ENCODE measurements at places on chromosomes 13 and 19.

GRCh38 chr19:44863990-44864389 lies 17.9 kb downstream of the NECTIN2 start:
- no peak for DNase-seq

DNA sequence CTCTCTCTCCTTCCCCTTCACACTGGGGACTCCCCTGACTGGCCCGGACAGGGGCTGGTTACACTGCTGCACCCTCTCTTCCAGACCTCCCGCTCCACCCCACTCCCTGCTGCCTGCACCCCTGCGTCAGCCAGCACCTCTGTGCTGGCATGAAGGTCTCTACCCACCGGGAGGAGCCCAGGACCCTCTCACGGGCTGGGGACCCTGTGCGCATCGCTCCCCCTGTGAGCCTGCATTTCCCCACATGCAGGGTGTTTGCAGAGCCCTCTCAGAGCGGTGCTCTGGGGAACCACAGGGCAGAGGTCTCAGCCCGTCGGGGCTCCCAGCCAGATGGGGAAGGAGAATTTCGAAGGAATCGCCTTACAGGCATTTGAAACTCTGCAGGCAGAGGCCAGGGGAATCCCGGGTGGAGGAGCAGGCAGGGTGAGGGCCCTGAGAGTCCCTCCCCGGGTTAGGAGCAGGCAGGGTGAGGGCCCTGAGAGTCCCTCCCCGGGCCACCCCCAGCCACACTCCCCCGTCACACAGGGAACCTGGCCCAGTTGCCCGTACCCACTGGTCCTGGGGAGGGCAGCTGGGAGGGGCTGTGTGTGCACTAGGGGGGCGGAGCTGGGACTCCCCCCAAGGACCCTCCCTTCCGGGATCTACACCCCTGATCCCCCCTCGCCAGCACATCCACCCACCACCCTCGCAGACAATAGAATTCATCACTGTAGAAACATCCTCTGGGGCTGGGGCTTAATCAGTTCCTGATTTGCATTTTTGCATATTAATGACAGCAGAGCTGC lies 16.3 kb upstream of the TCF3 start:
- no peak for DNase-seq

DNA sequence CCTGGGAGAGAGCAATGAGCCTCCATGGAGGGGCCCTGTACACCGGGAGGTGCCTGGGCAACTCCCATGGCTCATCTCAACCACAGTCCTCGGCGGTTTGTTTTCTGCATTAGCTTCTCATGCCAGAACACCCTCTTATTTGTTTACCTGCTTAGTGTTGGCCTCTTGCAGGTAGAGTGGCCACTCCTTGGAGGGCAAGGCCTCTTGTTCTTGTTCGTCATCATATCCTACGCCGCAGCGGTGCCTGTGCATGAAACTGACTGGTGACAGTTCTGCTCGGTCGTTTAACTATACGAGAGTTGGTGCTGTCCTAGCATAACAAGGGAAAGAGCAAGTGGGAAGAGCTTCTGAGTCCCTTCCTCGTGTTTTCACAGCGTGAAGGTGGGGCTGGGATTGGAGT lies 40.5 kb upstream of the RNF113B start:
- no peak for DNase-seq

DNA sequence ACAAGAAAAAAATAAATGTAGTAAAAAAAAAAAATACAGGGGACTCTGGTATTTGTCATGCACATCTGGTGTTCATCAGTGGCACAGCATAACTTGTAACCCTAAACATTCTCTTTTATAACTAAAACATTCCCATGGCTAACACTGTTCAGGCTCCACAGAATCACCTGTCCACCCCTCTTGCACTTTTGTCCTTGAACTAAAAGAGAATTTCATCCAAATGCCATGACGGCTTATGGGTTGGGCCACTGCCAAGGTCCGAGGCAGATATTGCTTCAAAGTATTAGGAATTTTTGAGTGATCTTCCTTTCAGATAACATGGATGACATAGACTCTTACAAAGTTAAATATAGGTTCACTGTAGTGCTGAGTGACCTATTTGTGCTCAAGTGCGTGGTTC lies 25.7 kb upstream of the SERP2 start:
- no peak for DNase-seq

DNA sequence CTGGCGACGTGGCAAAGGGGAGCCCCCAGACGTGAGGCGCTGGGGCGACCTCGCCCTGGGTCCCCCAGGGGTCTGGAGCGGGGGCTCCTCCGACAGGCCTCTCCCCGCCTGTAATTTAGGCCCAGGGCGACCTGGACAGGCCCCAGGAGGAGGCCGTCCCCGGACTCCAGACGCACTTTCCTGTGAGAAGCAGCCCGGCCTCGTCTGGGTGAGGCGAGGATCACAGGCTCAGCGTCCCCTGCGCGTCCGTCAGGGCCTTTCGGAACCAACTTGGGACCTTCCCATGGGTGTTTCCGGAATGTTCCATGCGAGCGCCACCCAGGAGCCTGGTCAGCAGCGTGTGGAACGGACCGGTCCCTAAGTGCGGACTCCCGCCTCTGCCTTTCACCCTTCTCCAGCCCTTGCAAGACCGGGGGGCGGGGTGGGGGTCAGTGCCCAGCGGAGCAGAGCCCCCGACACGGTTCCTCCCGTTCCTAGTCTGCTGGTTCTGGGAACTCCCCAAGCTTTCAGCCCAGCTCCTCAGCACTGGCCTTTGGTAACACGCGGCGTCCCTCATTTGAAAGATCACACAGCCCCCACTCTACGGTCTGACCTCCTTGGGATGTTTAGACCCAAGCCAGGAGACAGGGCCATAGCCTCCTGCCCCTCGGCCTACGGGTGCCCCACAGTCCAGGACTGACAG lies 1.1 kb upstream of the GRTP1 start:
- no peak for DNase-seq

- no peak for DNase-seq
These were observed 262.3 kb downstream of the POU4F1 start for GRCh38 chr13:78341032-78341431.

GRCh38 chr19:41868989-41869300 lies 8.1 kb upstream of the CD79A start:
- DNase-seq, result no peak

DNA sequence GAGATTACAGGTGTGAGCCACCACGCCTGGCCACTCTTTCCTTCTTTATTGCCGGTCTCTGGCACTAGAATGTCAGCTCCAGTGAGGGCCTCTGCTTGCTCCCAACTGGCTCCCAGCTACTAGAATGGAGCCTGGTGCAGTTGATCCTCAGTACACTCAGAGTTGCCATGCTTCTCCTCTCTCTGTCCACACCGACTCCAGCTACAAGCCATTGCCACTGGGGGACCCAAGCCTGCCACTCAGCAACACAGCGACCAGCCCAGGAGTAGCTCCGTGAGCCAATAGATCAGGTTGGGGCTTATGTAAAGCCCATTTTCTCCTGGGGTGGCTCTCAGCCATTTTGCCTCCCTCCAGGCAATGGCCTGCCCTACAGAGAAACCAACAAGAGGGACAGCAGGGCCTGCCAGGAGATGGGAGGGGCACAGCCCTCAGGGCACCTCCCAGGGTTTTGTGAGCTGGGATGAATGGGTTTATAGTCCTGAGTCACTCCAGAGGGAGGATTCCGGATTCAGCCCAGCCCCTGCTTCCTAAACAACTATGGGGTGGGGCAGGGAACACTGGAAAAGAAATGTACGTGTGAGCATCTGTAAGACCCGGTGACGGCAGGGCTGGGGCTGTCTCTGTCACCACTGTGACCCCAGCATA lies 36.5 kb downstream of the OPA3 start:
- DNase-seq, result no peak

DNA sequence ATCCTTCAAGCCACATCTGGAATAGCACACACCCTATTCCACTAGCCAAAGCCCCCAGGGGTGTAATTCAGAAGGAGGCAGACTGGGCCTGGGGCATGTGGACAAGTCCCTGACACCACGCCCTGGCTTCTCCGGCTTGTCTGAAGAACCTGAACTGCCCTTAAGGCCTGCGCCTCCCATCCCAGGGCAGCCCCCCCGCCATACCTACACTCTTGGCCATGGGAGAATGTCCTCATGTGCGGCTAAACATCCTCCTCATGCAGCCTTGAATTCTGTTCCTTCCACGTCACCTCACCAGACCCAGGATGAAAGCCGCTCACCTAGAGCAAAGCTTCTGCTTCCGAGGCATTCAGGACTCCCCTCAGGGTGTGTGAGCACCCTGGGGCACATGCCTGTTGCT lies 24.3 kb upstream of the POU2F2 start:
- DNase-seq, result no peak

GRCh38 chr13:49956131-49956530 lies 20.0 kb upstream of the SPRYD7 start:
- no peak for DNase-seq

GRCh38 chr19:46369817-46370216 lies 22.9 kb downstream of the PPP5C start:
- no peak for DNase-seq

- no peak for DNase-seq
These were observed 26.4 kb downstream of the CDK8 start for GRCh38 chr13:26280295-26280694.

Measured in omental fat pad (tissue), 4 donors.